Fibroblast of skin of scalp (primary cell): ENCODE measurements at places on chromosomes 6 and 20.

DNA sequence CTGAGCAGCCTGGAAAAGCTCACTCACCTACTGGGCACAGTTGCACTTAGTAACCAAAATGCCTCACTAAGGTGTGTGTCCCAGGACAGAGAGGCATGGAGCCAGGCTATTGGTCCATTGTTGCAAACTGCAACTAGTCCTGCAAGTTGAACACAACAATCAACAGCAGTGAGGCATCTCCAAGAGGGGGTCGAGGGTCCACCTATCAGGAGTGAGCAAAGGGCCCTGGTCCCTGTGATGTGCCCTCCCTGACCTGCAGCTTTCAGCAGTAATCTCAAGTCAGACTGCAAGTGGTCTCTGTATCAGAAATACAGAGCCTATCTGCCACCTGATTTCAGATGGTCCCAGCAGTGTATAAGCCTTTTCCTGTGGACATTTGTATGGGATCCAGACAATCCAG lies 50.2 kb upstream of the TGM3 start:
- no peak for DNase-seq

DNA sequence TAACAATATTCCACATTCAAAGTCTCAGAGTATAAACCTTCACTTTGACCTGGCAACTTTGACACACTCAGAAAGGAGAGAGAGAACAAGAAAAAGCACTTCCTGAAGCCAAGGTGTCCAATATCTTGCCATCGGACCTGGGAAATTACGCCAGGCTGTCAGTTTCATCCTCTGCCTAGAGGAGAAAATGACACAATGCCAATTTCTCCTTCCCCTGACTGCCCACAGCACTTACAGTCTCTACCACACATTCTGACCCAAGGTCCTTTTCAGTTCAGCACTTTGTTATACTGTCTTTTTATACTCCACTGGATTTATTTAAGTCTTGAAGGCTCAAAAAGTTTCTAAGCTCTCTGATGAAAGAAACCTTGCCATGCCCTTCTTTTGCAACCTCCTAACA lies 250.4 kb downstream of the GMPR start:
- no peak for DNase-seq

- no peak for DNase-seq
Observed at GRCh38 chr6:166601956-166602355, 15.5 kb upstream of the RAMACL start.

DNA sequence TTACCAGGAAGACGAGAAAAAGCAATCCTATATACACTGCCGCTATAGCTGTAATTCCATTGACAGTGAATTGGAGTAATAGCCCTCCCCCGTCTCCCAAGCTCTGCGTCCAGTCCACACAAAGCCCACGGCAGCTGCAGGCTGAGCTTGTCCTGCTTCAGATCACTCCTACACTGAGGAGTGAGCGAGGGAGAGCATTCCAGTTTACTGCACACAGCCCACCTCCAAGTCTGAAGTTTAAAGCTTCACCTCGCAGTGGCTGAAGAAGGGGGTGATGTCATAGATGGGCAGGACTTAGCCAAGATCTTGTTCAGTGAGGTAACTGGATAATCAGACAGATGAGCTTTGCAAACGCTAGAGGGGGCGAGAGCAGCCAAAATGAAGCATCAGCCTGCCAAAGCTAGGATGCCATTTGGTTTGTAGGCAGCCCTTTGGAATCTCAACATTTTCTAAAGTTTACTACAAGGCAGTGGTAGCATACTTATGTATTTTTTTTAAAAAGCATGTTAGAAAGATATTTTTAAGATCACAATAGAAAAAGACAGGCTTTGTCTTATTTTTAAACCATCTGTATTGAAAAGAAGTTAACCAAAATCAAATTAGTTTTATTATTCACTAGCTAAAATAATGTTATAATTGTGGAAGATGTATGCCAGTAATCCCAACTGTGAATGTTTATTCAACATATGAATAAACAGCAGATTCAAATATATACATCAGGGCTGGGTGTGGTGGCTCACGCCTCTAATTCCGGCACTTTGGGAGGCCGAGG lies at the start of gene FLRT3:
Gene FLRT3, minus strand, starts transcription at position 213 of the 772 bp plus-strand sequence. CDS start 10,106 bp downstream, outside the sequence.
- peak; percentile 95 for DNase-seq

DNA sequence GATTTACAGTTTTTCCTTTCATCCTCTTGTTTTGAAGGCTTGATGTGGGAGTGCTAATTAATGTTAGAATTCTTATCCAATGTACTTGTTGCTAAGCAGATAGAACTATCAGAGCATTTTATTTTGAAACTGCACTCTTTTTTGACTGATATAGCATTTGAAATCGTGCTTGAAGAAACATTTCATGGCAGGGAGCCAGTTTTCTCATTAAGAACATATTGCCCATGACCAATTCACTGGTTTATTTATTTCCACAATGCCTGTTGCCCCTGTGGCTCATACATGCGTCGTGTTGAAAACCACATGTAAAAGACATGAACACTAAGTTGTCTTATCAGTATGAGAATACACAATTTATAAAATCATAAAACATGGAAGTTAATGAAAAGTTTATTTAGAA lies 479.7 kb upstream of the FLRT3 start:
- DNase-seq, result peak; percentile 8

GRCh38 chr6:133623065-133623464 lies 265.8 kb upstream of the TCF21 start:
- DNase-seq, result peak; percentile 25

- DNase-seq, result peak; percentile 21
Observed at GRCh38 chr20:44961011-44961869, 1.0 kb upstream of the TOMM34 start.

GRCh38 chr20:60669211-60669610 lies 582.9 kb upstream of the CDH4 start:
- no peak for DNase-seq

DNA sequence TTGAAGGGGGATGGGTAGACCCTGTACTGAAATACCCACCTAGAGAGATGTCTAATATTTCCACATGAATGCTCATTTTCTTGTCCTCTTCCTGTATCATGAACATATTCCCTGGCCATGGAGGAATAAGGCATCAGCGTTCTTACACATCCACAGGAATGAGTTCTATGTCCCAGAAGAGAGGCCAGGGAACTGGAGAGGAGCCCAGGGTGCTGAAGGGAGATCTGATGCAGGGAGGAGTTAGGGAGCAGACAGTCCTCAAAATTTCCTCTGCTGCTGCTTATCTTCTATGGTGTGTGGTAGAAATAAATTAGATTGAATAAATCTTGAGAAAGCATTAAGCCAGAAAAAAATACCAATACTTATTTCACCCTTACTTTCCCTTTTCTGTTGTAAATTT lies 295.0 kb downstream of the KCNQ5 start:
- DNase-seq, result peak; percentile 1

DNA sequence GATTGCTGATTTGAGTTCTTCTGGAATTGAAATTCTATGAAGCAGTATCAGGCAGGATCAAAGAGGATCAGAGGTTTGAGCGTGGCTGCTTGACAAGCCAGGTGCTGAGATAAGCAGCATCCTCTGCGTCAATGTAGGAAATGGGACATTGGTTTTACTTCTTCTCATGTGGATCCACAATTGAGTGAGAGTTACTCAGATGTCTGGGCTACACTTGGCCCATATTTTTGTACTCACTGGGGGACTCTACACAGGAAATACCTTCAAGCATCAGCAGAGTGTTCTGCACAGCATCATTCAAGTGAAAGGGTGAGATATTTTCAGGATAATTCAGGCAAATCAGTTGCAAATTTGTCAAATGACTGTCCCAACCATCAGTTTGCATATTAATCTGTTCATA lies 613.9 kb upstream of the ARID1B start:
- no peak for DNase-seq

DNA sequence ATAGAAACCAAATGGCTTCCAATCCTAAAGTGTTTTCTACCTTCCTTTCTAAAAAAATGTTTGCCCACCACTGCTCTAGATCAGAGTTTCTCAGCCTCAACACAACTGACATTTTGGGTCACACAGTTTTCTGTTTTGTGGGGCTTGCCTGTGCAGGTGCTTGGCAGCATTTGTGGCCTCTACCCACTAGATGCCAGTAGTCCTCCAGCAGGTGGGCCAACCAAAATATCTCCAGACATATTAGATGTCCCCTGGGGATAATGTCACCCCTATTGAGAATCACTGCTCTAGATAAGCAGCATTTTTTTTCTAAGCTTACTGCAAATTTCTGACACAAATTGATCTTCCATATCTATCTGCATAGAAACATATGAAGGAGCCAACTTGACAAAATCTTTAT lies 26.3 kb upstream of the EPM2A start:
- DNase-seq, result no peak

DNA sequence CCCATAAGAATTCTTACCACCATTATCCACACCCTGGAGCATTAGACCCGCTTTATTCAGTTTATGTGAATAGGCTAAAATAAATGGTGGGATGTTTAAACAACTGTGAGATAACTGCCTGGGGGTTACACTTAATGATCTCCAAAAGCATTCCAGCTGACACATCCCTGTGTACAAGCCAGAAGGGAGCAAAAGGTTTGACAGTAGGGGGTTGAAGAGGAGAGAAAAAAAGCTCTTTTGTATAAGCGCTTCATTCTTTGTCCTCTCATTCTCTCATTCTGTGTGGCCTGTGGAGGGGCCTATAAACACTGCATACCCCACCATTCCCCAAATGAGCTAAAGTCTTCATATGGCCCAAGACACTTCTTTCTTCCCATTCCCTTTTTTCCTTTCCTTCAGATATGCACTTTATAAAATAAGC lies 30.8 kb upstream of the COL21A1 start:
- peak; percentile 33 for DNase-seq

- DNase-seq, result peak; percentile 26
Observed at GRCh38 chr20:9348747-9349146, 165.6 kb upstream of the LAMP5 start.

- no peak for DNase-seq
Observed at GRCh38 chr6:148608199-148608951, 138.5 kb upstream of the UST start.

- no peak for DNase-seq
Observed at GRCh38 chr6:142764311-142764710, 180.7 kb downstream of the HIVEP2 start.

GRCh38 chr20:4371623-4372251 lies 350.0 kb upstream of the PRND start:
- no peak for DNase-seq

GRCh38 chr6:138682704-138683527 lies 90.7 kb upstream of the CCDC28A start:
- DNase-seq, result no peak

GRCh38 chr20:17897566-17898307 lies 70.9 kb downstream of the SNX5 start:
- DNase-seq, result no peak

- DNase-seq, result no peak
Observed at GRCh38 chr6:53335224-53335994, 13.3 kb downstream of the ELOVL5 start.

DNA sequence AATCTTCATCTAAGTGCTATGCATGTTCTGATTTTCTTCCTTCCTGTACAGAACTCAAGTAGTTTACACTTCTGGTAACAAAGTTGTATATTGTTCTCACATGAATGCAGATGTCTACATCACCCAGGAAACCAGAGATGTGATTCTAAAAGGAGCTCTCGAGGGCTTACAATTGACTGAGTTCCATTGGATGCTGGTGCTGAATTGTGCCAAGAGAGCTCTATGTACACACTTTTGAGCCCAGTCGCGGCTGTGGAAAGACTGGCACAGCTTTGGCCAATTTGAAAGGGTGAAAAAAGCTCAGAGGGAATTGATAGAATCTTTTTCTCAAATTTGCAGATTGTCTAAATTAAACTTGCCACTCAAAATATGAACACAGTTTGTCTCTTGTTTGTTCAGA lies 340.7 kb downstream of the LMBRD1 start:
- no peak for DNase-seq

DNA sequence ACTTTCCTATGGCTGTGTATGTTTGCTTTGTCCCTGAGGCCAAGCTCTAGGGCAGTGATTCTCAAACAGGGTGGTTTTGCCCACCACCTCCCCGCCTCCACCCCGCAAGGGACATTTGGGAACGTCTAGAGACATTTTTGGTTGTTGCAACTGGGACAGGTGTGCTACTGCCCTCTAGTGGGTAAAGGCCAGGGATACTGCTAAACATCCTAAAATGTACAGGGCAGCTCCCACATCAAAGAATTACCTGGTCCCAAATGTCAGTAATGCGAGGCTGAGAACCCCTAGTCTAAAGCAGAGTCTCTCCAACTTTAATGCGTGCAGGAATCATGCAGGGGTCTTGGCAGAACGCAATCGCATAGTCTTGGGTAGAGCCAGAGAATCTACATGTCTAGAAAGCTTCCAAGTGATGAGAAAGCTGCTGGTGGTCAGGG lies 5.1 kb downstream of the KCNS1 start:
- peak; percentile 69 for DNase-seq

DNA sequence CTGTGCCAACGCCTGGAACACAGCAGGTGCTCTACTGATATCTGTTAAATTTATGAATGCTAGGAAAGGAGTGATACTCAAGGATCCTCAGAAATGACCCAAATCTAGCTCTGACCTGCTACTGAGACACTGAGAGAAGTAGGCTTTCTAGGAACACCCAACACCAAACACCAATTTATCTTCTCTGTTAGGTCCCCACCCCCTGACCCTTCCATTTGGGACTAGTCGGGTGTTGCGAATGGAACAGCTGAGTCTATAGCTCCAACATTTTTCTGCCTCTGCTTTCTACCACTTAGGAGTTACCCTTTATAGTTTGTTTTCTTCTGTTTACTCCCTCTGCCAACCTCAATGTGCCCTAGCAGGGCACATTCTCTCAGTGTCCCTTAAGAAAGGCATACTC lies 24.0 kb downstream of the CPNE1 start:
- DNase-seq, result no peak
